ENCODE measurements at places on chromosomes 6 and 20. TPM values are rescaled to one million over a fixed set of nuclear protein-coding genes. Genes with fewer than 3 reads are reported as not detected.

Gene C20orf202
- total RNA-seq, result not detected

- no peak for DNase-seq
These were observed 181.1 kb upstream of the PRSS16 start for GRCh38 chr6:27066381-27066780.

DNA sequence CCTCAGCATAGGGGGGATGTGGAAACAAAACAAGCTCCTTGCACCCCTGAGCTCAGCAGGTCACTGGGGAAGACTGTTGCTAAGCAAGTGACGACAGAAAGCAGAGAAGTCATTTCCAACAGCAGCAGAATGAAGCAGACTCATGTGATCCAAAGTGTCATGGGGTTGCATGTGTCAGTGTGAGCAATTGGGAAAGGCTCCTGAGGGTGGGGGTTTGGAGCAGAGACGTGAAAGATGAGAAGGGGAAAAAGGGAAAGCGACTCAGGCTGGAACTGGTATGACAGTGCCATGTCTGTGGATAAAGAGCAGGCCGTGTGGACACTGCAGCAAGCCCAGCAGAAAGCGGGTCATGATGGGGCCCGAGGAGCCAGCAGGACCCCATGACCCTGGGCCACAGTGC is 363.9 kb downstream of the PREX1 start:
- no peak for DNase-seq

Gene C6orf15
- total RNA-seq, result not detected

DNA sequence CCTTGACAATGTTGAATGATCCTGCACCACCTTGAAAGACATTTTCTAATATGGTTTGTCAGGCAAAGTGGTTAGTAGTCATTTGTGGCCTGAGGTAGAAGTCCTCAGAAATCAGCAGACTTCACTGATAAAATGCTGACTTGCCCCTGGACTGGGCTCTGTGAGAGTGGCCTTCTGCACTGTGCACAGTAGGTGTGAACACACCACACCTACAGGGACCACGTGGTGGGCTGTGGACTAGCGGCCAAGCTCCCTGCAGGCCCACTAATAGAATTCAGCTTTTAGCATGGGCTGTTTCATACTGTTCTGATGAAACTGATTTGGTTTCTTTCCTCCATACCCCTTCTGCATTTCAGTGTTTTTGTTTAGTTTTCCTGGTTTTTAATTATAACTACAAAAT is 7.3 kb downstream of the BPHL start:
- DNase-seq, result no peak

Data from glomerular endothelial cell (primary cell).